ENCODE measurements at places on chromosomes 5 and 9.
A peak's percentile ranks its signal among the peaks of the same experiment; 100 is the strongest.

- DNase-seq = no peak
Observed at GRCh38 chr5:19616701-19617215, 371.2 kb downstream of the CDH18 start.

DNA sequence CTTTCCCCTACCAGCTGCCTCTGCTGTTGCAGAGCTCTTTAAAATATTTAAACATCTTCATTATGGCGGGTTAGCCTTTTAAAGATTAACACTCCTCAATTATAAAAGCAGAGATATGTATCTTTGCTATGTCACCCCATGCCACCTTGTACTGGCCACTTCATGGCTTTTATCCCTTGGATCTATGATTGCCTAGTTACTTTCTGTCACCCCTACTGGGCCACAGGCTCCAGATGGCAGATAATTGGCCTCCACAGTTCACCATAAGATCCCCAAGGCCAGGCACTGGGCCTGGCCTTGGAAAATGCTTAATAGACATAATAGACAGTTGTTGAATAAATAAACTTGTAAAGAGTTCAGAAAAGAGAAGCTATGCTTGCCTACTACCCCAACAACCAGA is 142.0 kb upstream of the SHB start:
- DNase-seq = no peak

- DNase-seq = no peak
Observed at GRCh38 chr9:37949576-37949975, 45.6 kb upstream of the SLC25A51 start.

DNA sequence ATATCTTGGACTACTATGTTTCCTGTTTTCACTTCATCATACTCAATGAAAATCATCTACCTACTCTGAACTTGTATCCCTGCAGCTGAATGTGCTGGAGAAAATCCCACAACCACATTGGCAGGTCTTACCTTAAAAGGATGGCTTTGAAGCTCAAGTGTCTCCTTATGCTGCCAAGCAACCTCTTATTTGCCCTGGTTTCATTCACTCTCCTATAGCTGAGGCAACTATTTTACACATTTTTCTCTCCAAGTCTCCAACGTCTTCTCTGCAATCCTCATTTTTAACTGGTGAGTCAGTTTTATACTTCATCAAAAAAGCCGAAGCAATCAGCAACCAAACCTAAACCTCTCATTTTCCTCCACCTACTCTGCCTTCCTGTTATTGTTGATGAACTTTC is 49.7 kb downstream of the POU4F3 start:
- DNase-seq = no peak

- no peak for DNase-seq
Observed at GRCh38 chr5:111545031-111545430, 32.7 kb upstream of the STARD4 start.

DNA sequence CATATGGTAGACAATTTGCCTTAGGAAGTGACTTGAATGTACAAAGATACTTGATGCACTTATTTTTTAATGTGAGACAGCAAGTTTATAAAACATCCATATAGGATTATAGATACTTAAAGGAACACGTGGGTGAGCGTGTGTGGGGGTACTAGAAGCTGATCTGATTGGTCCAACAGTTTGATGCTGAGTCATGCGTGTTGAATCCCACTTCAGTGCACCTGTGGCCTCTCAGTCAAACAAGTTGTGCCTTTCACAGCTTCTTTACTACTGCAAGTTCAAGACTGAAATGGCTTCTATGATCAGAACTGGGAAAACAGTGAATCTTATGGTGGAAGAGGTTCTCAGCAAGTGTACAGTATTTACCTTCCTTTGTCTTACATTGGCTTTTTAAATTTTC is 98.9 kb downstream of the MAP1B start:
- no peak for DNase-seq

DNA sequence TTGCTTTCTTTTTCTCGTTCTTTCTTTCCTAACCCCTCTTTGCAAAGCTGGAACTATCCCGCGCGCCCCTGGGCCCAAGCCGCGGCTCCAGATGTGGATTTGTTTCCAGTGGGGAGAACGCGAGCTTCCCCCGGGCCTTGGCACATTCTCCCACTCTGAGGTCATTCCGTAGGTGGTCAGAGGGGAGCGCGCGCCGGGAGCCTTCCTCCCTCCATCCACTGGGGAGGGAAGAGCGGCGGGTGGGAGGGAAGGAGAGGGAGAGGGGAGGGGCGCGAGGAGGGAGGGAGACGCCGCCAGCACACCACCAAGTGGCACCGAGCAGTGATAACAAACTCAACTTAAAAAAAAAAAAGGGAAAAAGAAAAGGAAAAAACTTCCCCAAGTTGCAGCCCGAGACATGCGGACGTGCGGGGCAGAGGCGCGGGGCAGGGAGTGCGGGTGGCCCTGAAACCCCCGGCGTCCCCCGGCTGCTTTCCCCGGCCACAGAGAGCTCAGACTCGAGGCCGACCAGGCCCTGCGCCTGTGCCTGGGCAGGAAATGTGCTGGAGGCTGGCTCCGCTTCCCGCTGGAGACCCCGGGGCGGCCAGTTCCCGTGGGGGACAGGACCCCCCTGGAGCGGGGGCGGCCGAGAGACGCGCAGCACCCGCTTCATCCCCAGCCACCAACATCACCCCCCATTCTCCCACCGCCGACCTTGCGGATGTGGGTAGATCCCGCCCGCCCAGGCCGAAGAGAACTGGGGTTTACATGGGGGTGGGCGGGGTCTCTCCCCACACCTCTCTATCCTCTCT is 3.1 kb downstream of the IER5L start:
- DNase-seq = no peak

- DNase-seq = no peak
Observed at GRCh38 chr5:26884481-26884880, 153.9 kb downstream of the CDH9 start.

DNA sequence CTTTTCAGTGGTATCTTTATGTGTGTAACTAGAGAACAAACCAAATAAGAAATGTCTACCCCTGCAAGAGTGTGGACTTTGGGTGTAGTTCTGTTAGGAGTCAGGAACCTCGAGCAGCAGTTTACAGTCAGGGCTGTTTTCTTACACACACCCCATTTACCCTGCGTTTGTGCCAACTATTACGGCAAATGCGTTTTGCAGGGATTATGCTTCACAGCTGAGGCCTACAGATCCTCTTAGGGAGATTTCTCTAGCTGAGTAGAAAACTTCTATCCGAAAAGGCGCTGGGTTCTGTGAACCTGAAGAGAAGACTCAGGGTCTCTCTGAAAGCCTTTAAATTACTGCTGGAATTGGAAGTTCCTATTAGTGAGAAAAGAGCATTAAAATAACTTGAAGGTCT is 51.4 kb downstream of the ACER2 start:
- no peak for DNase-seq

- no peak for DNase-seq
Observed at GRCh38 chr9:87498046-87498810, 561 bp downstream of the DAPK1 start.

DNA sequence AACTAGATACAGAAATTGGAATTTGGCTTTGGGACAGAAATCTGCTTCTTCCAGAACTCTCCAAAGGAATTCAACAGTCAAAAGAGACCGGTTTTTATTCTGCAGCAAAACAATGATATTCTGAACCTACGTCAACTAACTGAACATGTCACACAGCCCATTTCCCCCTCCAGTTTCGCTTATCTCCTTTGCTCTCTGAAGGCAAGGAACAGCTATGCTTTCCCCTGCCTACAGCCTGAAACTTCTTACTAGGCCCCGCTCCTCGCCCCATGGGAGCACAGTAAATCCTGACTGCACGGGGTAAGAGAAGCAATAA is 488 bp downstream of the SKIC3 start:
- DNase-seq = no peak

DNA sequence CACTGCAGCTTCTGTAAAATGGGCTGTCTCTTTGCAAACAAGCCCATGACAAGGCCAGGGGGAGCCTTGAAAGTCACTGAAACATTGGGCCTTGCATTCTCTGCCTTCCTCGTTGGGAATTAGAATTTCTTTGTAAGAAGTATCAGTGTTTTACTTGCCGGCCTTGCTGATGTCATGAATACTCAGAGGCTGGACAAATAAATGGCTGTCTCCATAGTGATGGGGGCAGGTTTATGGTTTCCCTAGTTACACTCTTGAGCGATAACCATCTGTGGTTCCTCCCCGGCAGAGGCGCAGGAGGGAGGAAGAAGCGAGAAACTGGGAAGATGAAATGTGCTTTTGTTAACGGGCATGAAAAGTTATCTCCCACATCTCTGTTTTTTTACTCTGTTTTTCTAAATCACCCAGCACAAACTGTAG is 272.7 kb upstream of the PANK3 start:
- no peak for DNase-seq

DNA sequence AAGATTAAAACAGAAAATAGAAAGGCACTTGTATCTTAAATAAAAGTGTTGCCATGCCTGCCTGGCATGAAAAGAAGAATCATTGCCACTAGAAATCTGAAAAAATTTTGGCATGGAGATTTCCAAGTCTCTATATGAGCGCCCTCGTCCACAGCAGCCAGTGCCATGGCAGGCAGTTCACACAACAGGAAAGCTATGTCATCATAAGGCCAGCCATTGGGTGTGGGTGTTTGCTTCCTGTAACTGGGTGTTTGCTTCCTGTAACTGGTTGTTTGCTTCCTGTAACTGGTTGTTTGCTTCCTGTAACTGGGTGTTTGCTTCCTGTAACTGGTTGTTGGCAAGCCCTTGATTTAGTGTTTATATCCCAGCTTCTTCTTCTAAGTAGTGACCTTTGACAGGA is 446.7 kb downstream of the IRX1 start:
- DNase-seq = no peak

DNA sequence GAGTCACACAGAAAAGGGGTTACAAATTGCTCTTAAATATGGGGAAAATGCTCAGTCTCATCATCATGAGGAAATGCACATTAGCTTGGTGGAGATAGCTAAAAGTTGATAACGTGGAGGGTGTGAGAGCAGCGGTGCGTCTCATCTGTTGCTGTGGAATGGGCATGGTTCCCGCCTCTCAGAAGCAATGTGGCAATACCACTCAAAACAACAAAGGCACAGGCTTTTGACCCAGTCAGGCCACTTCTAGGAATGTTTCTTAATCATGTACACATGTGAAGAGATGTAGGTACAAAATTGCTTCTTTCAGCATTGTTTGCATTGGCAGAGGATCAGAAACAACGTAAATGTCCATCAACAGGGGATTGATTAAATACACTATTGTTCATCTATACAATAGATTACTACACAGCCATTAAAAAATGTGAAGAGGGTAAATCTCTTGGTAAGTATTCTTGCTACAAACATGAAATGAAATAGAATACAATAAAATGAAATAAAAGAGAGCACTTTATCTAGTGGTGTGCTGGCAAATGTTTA is 212.6 kb upstream of the MSX2 start:
- DNase-seq = no peak

DNA sequence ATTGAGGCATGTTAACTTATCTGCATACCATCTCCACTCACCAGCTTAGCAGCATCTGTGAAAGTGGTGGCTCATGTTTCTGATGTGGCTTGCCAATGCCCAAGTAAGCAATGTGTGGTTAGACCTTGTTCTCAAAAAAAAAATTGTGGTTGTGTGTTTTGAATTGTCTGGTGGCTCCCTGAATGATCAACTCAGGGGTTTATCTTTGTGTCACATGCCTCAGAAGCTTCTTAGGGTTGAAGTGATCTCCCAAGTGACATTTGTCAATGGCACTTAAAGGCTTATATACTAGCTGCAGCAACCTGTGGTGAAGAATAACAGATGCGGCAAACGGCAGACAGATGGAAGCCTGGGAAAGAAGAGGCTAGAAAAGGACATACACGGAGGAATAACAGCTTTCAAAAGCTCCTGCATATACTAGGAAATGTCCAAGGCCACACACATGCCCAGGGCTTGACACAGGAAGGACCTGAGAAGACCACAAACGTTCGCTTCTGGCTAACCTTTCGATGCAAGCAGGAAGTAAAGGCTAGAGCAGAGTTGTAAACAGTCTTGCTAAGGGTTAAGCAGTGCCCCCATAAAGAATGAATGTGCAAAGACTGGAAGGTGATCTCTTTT is 42.2 kb upstream of the FSD1L start:
- DNase-seq = peak; percentile 25

- DNase-seq = no peak
Observed at GRCh38 chr5:77881528-77881927, 105.4 kb upstream of the TBCA start.

DNA sequence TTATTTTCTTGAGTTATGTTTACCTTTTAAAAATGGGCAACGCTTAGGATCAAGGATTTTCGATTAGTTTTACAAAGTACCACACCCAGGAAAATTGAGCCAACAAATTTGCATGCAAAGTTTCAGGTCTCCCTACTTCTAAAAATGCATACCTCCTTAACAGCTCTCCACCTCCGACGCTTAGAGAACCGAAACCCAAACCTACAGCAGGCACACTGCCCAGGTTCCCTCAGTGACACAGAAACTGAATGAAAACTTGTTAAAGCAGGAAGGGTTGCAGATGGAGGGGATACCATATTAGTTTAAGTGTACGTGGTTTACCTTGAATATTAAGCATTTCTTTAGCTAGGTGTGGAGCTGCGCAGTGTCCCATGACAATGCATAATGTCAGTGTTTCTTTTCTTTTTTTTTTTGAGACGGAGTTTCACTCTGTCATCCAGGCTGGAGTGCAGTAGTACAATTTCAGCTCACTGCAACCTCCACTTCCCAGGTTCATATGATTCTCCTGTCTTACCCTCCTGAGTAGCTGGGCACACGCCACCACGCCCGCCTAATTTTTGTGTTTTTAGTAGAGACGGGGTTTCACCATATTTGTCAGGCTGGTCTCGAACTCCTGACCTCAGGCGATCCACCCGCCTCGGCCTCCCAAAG is 1.6 kb upstream of the SUB1 start:
- no peak for DNase-seq

DNA sequence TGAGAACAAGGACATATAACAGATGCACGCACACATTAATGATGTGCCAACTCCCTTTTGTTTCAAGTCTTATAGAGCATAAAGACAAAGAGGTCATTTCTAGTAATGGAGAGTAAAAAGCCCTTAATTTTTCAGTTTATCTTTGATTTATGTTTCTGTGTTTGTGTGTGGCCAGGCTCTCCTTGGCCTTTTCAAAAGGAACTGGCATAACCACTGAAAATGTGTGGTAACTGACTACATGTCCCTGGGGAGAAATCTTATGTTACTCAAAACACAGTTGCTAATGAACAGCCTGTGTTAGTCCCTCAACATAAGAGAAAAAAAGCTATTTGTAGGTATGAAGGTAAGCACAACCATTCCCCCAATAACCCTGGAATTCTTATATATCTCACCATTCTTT is 47.6 kb upstream of the SHOC1 start:
- no peak for DNase-seq

GRCh38 chr9:73229543-73229942 is 77.9 kb downstream of the ANXA1 start:
- no peak for DNase-seq

DNA sequence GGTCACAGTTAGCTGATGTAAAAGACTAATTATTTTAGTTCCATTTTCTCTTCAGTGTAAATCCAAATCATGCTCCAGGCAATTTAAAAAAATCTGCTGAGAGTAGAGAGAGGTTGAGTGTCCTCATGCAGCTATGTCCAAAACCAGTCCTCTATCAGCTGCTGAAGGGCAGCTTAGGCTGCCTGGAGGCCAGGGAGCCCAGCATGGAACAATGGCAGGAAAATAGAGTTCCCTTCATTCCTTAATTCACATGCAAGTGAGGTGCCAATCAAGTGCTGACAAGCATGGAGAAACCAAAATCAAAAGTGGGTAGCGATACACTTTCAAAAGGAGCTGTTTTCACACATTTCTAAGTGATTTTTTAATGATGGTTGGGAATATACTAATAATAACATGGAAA is 78.3 kb upstream of the POU5F2 start:
- no peak for DNase-seq

- DNase-seq = no peak
Observed at GRCh38 chr9:133189826-133190225, 19.2 kb downstream of the OBP2B start.
